ENCODE measurements at places on chromosomes 2 and 18.

- no peaks in the 10 kb centered on the region for H3K4me1 ChIP-seq
- H3K27me3 ChIP-seq = no peaks in the 10 kb centered on the region
- no peak overlapping the region for H3K27ac ChIP-seq
- no peak for DNase-seq
- no peaks in the 10 kb centered on the region for H3K36me3 ChIP-seq
- H3K4me3 ChIP-seq = no peak overlapping the region
These were observed 109.4 kb downstream of the CALCRL start for GRCh38 chr2:187338679-187339121.

DNA sequence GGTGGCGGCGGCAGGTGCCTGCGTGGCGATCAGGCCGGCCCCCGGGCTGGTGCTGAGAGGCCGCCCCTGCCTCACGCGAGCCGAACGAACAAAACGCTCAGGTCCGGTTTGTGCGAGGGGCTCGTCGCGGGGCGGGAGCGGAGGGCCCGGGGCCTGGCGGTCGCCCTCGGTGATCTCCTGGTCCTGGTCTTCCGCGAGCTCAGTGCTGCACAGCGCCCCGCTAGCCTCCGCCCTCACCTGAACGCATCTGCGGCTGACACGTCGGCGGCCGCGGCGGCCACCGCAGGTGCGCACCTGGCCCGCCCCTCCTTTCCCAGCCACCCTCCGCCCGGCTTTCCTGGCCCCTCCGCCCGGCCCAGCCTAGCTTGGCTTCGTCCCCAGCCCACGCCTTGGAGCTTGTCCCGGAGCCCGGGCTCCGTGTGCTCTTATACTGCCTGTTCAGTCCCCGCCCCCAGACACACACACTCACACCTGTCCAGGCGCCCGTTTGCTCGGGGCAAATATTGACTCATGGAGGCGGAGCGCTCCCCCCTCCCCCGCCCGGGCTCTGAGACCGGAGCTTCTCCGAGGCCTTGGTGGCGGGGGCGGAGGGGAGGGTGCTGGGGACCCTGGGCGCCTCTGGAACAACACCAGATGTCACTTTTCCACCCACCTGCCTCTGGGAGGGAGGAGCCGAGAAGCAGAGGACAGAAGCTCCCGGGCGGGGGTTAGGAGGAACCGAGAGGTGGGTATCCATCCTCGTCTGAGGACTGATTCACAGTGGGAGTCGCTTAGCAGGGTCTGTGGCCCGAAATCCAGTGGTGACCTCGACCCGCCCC is 8.6 kb upstream of the CRYBA2 start:
- H3K4me1 ChIP-seq = peaks cover 13% of the 10 kb centered on the region
- peak; percentile 56 for DNase-seq
- H3K36me3 ChIP-seq = no peaks in the 10 kb centered on the region
- no peak overlapping the region for H3K27ac ChIP-seq

DNA sequence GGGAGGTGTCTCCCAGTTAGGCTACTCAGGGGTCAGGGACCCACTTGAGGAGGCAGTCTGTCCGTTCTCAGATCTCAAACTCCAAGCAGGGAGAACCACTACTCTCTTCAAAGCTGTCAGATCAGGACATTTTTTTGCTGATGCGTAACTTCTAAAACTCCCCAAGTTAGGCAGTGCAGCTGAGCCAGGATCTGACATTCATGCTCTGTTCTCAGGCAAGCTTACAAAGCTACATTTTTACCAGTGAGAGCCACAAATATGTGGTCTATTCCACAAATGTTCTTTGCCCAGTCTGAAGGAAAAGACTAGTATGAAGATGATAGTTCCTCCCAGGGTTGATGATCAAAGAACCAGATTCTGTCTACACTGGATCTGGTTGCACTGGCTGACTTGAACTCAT is 184.1 kb downstream of the MTCL1 start:
- H3K27ac ChIP-seq = no peak overlapping the region
- no peak for DNase-seq
- H3K27me3 ChIP-seq = peaks cover 27% of the 10 kb centered on the region
- H3K36me3 ChIP-seq = no peaks in the 10 kb centered on the region

DNA sequence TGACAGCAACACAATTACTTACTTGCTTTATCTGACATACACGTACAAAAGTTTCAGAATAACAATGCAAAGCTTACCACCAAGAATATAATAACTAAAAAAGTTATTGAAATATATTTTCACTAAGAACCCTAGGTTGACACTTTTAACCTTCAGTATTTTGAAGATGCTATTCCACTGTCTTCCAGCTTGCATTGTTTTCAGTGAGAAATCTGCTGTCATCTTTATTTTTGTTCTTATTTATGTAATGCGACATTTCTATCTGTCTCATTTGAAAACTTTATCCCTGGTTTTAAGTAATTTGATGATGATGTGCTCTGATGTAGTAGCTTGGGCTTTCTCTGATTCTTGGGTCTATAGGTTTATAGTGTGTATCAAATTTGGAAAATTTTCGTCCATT is 165.0 kb upstream of the SMIM21 start:
- peaks cover 2% of the 10 kb centered on the region for H3K27me3 ChIP-seq
- H3K4me3 ChIP-seq = no peak overlapping the region
- H3K36me3 ChIP-seq = no peaks in the 10 kb centered on the region
- H3K27ac ChIP-seq = no peak overlapping the region
- DNase-seq = no peak

- no peaks in the 10 kb centered on the region for H3K4me1 ChIP-seq
- no peak overlapping the region for H3K27ac ChIP-seq
- H3K36me3 ChIP-seq = no peaks in the 10 kb centered on the region
- no peak for DNase-seq
These were observed 43.2 kb upstream of the LOXHD1 start for GRCh38 chr18:46700066-46700824.

GRCh38 chr2:5696404-5696944 is 4.3 kb downstream of the SOX11 start:
- H3K27ac ChIP-seq = no peak overlapping the region
- no peak overlapping the region for H3K4me3 ChIP-seq
- H3K4me1 ChIP-seq = peaks cover 16% of the 10 kb centered on the region
- H3K27me3 ChIP-seq = peaks cover 81% of the 10 kb centered on the region

DNA sequence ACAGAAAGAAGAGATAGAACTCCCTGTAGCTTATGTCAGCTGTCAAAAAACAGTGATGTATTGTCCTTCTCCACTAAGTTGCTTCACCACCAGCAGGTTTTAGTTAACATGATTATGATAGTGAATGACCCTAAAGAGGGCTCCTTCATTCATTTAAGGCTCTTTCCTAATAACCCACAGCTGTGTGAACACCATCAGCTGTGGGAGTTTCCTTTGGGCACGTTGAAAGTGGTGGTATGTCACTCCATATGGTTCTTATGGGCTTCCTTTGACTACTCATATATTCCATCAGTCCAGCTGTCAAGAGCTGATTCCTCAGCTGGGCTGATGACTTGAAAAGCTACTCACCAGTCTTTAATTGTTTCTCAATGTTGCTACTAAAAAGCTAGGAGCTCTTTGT is 210.3 kb downstream of the UBE2E3 start:
- no peak overlapping the region for H3K4me3 ChIP-seq
- peaks cover 10% of the 10 kb centered on the region for H3K36me3 ChIP-seq
- H3K27ac ChIP-seq = peak overlapping the region; percentile 41

GRCh38 chr18:34710934-34711333 is 836 bp downstream of the DTNA start:
- no peak for DNase-seq
- no peaks in the 10 kb centered on the region for H3K4me1 ChIP-seq
- H3K27ac ChIP-seq = no peak overlapping the region
- peaks cover 13% of the 10 kb centered on the region for H3K27me3 ChIP-seq

GRCh38 chr2:191280834-191281756 is 35.9 kb downstream of the MYO1B start:
- no peak for DNase-seq
- no peak overlapping the region for H3K4me3 ChIP-seq
- H3K4me1 ChIP-seq = no peaks in the 10 kb centered on the region
- no peaks in the 10 kb centered on the region for H3K27me3 ChIP-seq

DNA sequence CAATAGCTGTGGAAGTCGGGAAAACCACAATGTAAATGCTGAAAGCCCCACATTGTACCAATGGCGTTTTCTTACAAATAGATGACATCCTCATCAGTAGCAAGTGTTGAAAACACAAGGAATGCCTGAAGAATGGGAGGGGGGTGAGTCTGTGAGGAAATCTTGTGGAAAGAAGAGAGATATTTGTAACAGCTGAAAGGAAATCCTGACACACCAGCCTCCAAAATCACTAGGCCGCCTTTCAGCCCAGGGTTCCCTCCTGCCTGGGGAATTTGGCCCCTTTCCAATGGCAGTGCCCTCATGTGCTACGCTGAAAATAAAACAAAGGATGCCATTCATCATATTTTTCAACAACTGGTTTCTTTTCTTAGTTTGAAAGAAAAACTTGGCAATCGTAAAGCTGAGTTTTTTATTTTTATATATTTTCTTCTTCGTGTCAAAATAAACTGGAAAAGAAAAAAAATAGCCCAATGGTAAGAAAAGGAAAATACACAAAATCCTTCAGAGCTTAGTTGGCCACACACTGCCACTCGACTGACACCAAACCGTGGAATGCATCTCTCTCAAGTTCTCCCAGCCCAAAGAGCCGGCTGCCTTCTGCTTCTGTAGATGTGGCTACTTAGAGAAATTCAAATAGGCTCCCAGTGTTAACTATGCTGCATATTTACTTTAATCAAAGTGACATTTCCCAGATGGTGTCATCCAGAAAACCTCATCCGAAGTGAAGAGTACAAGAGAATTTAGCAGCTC is 52.0 kb downstream of the FTCDNL1 start:
- H3K27ac ChIP-seq = no peak overlapping the region
- H3K4me1 ChIP-seq = peaks cover 1% of the 10 kb centered on the region
- no peak overlapping the region for H3K4me3 ChIP-seq
- H3K36me3 ChIP-seq = no peaks in the 10 kb centered on the region

- no peak for DNase-seq
- no peak overlapping the region for H3K27ac ChIP-seq
- H3K4me1 ChIP-seq = no peaks in the 10 kb centered on the region
- peaks cover 6% of the 10 kb centered on the region for H3K27me3 ChIP-seq
- H3K4me3 ChIP-seq = no peak overlapping the region
These were observed 95.7 kb downstream of the TPGS2 start for GRCh38 chr18:36733150-36733549.

- no peak overlapping the region for H3K4me3 ChIP-seq
- H3K4me1 ChIP-seq = peaks cover 26% of the 10 kb centered on the region
- no peak for DNase-seq
- H3K36me3 ChIP-seq = no peaks in the 10 kb centered on the region
These were observed 219.6 kb upstream of the EPAS1 start for GRCh38 chr2:46077522-46078107.

DNA sequence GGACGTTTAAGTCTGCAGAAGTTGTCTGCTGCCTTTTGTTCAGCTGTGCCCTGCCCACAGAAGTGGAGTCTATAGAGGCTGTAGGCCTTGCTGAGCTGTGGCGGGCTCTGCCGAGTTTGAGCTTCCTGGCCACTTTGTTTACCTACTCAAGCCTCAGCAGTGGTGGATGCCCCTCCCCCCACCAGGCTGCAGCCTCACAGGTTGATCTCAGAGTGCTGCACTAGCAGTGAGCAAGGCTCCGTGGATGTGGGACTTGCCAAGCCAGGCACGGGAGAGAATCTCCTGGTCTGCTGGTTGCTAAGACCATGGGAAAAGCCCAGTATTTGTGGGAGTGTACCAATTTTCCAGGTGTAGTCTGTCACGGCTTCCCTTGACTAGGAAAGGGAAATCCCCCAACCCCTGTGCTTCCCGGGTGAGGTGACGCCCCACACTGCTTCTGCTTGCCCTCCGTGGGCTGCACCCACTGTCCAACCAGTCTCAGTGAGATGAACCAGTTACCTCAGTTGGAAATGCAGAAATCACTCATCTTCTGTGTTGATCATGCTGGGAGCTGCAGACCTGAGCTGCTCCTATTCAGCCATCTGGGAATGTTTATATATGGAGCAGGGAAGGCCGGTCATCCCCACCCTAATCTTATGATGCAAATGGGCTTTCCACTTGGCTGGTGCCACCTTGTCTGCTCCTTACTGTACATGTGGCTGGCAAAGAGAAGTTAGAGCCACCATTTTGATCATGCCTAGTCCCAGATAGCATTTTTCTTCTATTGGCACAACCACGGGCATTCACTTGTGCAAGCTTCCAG is 156.9 kb upstream of the ITGA6 start:
- peak; percentile 43 for DNase-seq
- peaks cover 3% of the 10 kb centered on the region for H3K27me3 ChIP-seq
- no peak overlapping the region for H3K4me3 ChIP-seq

- H3K27me3 ChIP-seq = peaks cover 13% of the 10 kb centered on the region
- H3K27ac ChIP-seq = no peak overlapping the region
These were observed 29.4 kb upstream of the FN1 start for GRCh38 chr2:215465256-215465655.

- no peak for DNase-seq
- no peak overlapping the region for H3K4me3 ChIP-seq
- H3K36me3 ChIP-seq = no peaks in the 10 kb centered on the region
These were observed 94.6 kb upstream of the ANKRD30BL start for GRCh38 chr2:132256251-132256902.

DNA sequence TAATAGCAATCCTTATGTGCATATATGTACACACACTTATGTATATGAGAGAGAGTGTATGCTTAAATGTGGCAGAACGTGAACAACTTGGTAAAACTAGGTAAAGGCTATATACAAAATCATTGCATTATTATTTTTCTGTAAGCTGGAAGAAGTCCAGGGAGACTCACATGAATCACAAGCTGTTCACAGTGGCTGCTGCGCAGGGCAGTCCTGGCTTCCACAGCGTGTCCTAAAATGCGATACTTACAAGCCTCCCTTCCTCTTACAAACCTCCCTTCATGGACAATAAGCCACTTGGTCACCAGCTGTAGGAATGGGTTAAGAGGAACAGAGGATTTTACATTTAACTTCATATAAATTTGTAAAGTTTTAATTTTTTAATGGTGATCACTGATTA is 114.9 kb upstream of the AGAP1 start:
- peaks cover 33% of the 10 kb centered on the region for H3K27me3 ChIP-seq
- H3K27ac ChIP-seq = no peak overlapping the region
- no peaks in the 10 kb centered on the region for H3K36me3 ChIP-seq

- H3K27ac ChIP-seq = no peak overlapping the region
- H3K36me3 ChIP-seq = no peaks in the 10 kb centered on the region
- H3K4me1 ChIP-seq = no peaks in the 10 kb centered on the region
- no peak overlapping the region for H3K4me3 ChIP-seq
These were observed 38.5 kb downstream of the PARD3B start for GRCh38 chr2:204583773-204584172.

DNA sequence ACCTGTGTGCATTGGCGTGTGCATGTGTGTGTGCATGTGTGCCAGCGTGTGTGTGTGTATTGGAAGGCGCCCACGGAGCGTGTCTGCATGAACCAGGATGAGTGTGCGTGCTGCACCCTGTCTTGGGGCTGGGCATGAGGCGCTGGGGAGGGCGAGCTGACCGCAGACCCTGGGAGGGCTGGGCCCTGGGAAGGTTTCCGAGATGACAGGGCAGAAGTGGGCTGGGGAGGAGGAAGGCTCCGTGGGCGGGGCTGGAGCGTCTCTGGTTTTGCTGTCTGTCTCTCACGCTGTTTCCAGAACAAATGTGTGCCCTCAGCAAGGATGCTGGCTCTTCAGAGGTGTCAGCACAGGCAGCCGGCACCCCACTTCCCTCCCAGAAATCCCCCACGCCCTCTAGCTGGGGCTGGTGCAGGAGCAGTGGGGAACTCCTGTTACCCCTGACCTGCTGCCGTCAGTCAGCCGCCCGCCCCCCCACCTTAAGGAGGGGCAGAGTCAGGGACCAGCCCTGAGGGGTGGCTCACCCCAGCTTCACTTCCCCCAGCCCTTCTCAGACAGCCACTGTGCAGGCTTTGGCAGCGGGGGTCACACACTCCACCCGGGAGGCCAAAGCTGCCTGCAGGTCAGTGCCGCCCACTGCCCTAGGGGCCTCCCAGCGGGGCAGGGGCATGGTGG is at the start of gene GPR35:
TSS of gene GPR35 (plus strand) at position 531 of the 672 bp plus-strand sequence. CDS start 4,473 bp downstream, outside the sequence.
- peak; percentile 82 for DNase-seq
- peaks cover 2% of the 10 kb centered on the region for H3K36me3 ChIP-seq
- H3K4me1 ChIP-seq = peaks cover 60% of the 10 kb centered on the region
- peak within 1 kb of the TSS; percentile 64 for H3K4me3 ChIP-seq

Measured in activated T-cell treated with anti-CD3 and anti-CD28 coated beads, Interleukin-2, amount 50 U/mL, for 24 hours (primary cell).